Right ventricle myocardium superior (tissue), 1 donor: ENCODE measurements at places on chromosomes 1 and 21.

GRCh38 chr1:8023287-8023994 is 2.7 kb downstream of the ERRFI1 start:
- no peak for DNase-seq

DNA sequence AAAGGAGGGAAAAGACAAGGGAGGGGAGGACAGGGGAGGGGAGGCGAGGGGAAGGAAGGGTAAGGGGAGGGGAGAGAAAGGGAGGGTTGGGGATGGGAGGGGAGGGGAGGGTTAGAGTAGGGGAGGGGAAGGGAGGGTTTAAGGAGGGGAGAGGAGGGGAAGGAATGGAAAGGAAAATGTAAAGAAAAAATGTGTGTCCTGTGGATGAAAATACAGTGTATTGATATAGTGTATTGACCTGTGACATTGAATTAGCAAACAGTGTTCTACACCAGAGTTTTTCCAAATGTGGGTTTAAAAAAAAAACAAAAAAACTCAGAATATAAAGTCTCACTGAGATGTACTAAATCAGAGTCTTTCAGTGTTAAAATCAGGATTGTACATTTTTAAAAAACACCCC is 1279.8 kb upstream of the ADGRL2 start:
- no peak for DNase-seq

GRCh38 chr1:232863544-232864275 is 58.5 kb downstream of the MAP10 start:
- DNase-seq = no peak

DNA sequence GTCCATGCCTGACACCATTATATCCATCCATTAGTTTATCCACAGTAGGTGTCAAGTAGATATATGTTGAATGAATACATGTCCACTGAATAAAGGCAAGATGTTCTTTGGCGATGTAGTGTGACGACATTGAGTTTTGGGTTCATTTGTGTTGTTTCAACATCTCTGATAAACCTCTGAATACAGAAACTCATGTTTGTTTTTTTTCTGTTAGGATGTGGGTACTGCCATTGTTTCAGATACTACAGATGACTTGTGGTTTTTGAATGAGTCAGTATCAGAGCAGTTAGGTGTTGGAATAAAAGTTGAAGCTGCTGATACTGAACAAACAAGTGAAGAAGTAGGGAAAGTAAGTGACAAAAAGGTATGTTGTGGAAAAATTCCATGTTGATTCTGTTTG is 28.1 kb downstream of the MDM4 start:
- no peak for DNase-seq

GRCh38 chr1:16608838-16609560 is 4.4 kb downstream of the NBPF1 start:
- DNase-seq = no peak

DNA sequence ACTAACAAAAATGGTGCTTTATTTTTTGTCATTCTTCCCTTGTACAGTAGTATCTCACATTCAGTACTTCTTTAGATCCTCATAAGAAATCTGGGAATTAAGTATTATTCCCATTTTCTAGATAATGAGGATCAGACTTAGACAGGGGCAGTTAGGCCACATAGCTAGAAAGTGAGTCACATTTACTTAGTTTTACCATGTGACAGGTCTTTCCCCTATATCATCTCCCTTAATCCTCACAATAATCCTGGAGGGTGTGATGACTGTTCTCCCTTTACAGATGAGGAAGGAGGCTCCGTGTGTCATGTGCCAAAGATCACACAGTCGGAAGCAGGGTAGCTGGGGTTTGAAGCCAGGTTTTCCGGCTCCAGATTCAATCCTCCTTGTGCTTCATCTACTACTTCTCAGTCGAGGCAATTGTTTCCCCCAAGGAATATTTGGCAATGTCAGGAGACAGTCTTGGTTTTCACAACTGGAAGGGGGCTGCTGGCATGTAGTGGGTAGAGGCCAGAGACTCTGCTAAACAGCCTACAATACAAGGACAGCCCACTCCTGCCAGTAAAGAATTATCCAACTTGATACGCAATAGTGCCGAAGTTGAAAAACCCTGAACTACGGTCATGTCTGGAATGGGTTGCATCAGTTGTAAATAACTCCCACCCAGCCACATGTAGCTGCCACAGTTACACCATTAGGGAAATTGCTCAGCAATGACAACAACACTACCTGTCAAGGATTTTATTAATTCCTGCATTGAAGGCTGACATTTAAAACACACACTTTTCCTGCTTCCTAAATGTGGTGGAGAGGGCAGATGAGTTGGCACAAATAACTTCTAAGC is 54.5 kb downstream of the C8B start:
- DNase-seq = no peak

DNA sequence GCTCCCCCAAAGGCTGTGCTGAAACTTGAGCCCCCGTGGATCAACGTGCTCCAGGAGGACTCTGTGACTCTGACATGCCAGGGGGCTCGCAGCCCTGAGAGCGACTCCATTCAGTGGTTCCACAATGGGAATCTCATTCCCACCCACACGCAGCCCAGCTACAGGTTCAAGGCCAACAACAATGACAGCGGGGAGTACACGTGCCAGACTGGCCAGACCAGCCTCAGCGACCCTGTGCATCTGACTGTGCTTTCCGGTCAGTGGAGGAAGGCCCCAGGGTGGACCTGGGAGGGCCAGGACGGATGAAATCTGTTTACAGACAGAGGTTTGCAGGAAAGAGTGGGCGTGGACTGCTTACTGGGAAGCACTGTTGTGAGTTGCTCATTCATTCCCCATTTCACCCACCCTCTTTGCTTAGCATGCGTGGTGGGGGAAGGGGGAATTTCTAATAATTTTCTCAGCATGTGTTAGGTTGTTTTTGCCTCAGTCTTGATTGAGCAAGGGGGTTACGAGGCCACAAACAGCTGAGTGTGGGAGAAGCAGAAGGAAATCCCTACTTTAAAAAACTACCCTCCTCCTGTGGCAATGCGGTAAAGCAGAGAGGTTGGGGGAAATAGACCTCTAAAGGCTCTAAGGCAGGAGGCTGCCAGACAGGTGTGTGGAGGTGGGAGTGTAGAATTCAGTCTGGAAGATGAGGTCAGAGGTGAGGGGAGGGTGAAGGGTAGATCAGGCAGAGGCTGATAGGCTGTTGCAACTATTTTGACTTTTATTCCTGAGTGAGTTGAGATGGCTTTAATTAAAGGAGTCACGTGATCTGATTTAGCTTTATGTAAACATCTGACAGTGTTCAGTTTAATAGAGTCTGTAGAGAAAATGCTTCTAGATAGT is 1.3 kb downstream of the FCGR2A start:
- DNase-seq = peak; percentile 60

DNA sequence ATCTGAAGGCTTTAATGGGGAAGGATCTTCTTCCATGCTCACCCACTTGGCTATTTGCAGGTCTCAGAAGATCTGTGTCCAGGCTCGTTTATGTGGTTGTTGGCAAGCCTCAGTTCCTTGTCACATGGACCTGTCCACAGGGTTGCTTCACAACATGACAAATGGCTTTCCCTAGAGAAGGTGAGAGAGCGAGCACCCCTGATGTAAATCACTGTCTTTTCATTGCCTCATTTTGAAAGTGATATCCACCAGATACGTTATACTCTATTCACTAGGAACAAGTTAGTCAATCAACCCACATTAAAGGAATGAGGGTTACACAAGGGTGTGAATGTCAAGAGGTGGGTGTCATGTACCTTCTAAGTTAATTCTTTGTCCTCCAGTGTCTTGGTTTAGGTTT is 433.3 kb downstream of the RPS6KC1 start:
- no peak for DNase-seq

- no peak for DNase-seq
Observed at GRCh38 chr21:25578056-25578961, 29.0 kb downstream of the MRPL39 start.

- DNase-seq = no peak
Observed at GRCh38 chr1:175508320-175509110, 234.9 kb downstream of the TNR start.

- DNase-seq = no peak
Observed at GRCh38 chr1:176206006-176206960, 803 bp downstream of the COP1 start.

GRCh38 chr1:9242338-9242969 is 7.9 kb downstream of the H6PD start:
- DNase-seq = peak; percentile 91

DNA sequence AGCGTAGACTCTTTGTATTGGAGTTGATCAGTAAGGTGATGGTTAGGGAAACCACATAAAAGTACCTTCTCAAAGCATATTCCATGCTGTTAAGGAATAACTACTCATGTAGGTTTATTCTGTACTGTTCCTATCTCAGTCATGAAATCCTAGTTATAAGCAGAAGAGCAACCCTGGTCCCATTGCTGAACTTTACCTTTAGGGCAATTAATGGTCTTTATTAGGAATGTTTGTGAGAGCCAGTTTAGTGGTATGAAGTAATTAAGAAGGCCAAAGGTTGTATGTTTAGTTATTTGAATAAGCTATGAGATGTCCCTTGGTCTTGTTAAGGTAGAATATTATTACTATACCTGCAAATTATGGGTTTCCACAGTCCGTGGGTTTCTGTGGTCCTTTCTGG is 44.0 kb downstream of the ACP6 start:
- DNase-seq = no peak

DNA sequence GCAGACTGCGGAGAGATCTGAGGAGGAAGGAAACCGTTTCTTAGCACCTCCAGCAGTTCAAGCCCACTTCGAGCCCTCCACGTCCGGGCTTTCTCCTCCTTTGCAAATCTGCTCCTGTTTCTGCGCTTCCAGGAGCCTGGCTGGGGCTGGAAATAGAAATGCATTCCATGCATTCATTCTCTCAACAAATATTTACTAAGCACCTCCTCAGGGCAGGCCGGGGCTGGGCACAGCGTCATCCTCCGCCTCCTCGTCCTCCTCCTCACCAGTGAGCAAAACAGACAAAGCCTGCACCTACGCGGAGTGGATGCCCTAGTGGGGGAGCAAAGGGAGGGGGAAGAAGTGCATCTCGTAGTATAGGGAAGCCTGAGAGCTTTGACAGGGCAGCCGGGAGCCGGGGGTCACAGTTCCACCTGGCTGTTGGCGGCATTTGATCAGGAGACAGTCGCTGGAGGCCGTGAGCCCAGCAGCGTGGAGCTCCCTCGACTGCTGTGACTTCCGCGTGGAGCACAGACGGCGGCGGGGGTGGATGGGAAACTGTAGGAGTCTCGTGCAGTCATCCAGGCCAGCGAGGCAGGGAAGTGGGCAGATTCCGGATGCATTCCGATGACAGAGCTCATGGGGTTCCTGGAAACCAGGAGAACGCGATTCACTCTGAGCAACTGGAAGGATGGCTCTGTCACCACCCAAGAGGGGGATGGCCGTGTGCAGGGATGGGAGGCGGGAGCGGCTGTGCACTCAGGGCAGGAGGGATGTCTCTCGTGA is 93.5 kb downstream of the SIK1 start:
- DNase-seq = no peak

- no peak for DNase-seq
Observed at GRCh38 chr1:236132420-236133046, 9.8 kb upstream of the GPR137B start.

DNA sequence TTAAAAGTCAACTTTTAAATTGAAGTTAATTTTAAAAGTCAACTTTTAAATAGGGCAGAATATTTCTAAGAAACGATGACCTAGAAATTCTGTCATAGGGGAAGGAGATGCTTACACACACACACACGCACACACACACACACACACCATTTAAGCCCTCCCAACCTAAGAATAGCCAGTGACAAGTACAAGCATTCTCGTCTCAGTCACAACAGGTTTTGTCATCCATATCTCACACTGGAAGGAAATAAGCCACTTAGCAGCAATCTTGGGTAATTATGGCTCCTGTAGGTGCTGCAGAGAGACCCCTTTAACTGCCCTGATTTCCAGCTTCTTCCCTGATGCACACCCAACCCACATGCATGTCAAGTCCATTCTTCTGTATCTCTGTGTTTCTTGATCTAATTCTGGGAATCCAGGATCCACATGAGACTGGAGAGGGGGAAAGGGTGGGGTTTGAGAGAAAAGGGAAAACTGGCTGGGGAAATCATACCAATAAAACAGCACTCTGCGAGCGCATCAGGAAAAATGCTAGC is 338.1 kb downstream of the PAPPA2 start:
- DNase-seq = no peak

DNA sequence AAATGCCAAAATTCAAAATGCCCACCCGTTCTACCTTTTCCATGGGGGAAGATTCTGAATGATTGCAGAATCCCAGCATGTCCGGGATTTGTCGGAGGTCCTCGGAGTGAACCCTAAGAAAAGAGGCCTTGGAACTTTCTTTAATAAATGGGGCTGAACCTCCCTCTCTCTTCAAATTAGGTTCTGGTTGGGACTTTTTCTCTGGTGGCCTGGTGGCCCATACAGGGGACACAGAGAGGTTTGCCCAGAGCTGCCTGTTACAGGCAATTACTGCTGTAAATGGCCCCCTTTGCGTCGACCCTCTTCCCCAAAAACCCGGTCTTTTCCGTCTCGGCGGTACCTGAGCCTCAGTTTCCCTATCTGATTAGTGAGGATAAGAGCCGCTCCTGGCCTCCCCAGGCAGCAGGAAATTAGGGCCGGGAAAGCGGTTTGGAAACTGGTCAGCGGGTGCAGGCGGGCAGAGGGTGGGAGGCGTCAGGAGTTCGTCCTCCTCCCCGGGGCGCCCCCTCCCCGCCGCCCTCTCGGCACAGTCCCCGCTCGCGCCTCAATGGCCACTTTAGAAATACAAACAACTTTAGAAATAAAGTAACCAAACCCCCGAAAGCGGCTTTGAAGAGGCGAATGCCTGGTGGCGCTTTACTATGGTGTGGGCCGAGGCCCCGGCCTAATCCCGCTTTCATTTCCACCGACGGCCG is 15.6 kb downstream of the PAX7 start:
- DNase-seq = no peak

DNA sequence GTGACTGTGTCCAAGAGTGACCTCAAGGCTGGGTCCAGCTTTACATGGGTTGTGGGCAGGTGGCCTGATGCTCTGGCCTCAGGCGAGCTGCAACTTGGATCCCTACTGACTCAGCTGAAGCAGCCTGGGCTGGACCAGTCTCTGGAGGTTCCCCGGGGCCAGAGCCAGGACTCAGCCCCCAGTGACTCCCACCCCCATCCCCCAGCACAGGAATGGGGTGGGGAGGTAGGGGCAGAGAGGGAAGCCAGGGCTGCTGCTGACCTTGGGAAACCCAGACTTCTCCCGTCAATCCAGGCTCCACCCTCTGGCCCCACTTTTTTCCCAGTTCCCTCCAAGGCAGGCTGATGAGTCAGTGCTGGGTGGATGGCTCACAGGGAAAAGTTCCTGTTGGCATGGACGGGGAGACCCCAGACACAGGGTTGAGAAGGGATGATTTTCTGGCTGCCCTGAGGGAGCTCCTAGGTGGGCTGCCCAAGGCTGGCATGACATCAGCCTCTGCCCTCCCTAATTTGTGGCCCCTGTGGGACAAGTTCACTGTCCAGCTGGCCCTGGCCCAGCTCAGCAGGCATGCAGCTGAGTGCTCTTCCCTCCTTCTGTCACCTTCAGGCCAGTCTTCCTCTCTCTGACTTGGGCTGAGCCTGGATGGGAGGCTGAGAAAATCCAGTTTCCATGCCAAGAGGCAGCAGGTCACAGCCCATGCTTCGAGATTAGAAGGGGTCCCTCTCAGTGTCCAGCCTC is 2.2 kb downstream of the ZC3H12A start:
- peak; percentile 71 for DNase-seq
